ENCODE measurements at places on chromosomes 6 and 20. TPM values are rescaled to one million over a fixed set of nuclear protein-coding genes. Genes with fewer than 3 reads are reported as not detected.

DNA sequence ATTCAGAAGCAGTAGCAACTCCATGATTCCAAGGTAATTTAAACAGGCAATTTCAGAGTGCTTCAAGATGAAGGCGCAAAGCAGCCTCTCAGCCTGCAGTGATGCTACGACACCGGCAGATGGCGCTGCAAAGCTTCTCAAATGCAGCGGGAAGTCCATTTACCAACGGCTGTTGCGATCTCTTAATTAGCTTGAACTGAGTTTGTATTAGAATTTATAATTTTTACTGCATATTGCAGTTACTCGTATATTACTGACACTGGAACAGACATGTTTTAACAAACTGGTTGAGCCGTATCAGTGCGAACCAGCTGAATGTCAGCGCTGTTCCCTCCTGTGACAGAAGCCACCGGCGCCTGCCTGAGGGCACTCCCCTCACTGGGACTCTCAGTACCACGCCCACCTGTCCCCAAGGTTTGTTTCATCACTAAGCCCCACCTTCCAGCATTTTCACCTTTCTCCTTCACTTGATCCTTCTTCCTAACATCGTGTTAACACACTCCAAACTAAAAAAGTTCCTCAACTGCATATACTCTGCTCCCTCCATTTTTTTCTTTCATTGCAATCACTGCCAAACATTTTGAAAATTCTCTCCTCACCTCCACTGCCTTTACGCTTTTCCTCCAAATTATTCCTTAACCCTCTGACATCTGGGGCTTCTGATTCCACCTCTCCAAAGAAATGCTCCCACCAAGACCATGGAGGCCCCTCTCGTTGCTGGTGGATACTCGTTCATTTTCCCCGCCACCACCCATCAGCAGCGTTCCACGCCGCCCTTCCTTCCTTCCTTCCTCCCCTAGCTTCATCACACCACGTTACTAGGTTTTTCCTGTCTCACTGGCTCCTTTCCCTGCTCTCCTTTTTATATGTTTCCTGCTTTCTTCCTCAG is 14.5 kb downstream of the GNL1 start:
- peaks cover 7% of the 10 kb centered on the region for H3K4me1 ChIP-seq
- H3K27me3 ChIP-seq = no peaks in the 10 kb centered on the region
- peak; percentile 92 for DNase-seq
- no peak overlapping the region for H3K27ac ChIP-seq
- no peaks in the 10 kb centered on the region for H3K36me3 ChIP-seq

Gene GFRAL
- total RNA-seq = not detected

Gene COX4I2
- total RNA-seq = not detected

- no peak for DNase-seq
- H3K27me3 ChIP-seq = no peaks in the 10 kb centered on the region
- no peak overlapping the region for H3K27ac ChIP-seq
Measured at GRCh38 chr6:145733207-145733606, 2.1 kb downstream of the EPM2A start.

DNA sequence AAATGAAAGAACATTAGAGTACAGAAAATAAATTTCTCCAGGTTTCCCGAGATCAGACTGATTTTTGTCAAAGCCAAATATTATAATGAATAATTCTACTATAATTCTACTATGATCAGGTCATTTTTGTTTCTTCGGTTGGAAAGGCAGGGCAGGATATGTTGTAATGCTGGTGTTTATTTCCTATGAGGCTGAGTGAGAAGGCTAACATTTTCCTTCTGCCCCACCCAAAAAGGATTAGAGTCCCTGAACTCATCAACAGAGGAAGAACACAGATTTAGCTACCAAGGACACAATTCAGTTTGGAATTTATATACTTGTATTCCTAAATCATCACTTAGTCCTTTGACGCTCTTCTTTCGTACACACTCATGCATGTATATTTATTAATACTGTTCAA is 318.9 kb downstream of the SYNE1 start:
- DNase-seq = no peak
- no peaks in the 10 kb centered on the region for H3K27me3 ChIP-seq
- no peaks in the 10 kb centered on the region for H3K36me3 ChIP-seq
- H3K4me1 ChIP-seq = peaks cover 7% of the 10 kb centered on the region
- H3K4me3 ChIP-seq = no peak overlapping the region
